ENCODE measurements at places on chromosomes 5 and 9.

- DNase-seq, result peak; percentile 7
These were observed 54.5 kb downstream of the AK8 start for GRCh38 chr9:132823370-132824145.

DNA sequence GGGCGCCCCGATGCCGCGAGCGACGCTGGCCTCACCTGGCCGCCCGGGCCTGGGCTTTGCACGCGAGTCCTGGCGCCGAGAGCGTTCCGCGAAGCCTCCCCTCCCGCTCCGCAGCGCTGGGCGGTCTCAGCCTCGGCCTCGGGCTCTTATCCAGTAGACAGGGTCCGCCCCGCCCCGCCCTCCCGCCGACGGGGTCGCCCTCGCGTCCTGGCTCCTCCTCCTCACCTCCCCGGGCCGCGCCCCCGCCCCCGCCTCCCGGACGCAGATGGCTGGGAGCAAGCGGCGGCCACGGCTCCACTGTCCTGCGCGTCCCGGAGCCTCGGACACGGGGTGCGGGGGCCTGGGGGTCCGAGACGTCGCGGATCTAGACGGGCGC lies at the start of gene SLC6A3:
SLC6A3 (minus strand) TSS at position 128 of the 376 bp plus-strand sequence. CDS start 2,243 bp downstream, outside the sequence.
- DNase-seq, result peak; percentile 90

- no peak for DNase-seq
These were observed 172.1 kb downstream of the BAAT start for GRCh38 chr9:101212661-101213060.

GRCh38 chr5:15009420-15009819 lies 137.8 kb upstream of the ANKH start:
- peak; percentile 79 for DNase-seq

DNA sequence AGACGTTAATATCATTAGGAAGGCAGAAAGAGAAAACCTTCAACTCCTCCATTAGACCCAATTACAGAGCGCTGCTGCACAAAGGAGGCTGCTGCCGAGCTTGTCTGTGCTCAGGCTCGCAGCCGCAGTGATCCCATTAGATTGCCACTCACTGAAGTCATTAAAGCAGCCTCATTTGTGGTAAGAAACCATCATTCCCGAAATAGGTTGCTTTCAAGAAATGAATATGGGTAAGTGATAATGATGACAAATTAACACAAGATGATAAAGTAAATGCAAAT lies 137.2 kb downstream of the CAVIN4 start:
- no peak for DNase-seq

DNA sequence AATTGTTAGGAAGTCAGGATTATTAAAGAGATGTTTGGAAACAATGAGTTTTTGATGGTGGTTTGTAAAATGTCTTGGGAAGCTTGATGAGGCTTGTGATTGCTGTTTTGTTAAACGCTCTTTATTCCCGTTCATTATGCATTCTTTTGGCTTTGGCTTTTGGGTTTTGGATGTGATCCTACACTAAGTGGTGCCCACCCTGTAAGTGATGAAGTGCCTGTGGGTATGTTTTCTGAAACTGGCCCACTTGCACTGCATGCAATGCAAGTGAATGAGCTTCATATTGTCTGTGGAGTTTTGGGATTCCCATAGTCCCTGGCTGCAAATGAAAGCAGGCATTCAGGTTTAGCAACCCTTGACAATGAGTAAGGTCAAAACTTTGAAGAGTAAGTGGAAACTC lies 1035.5 kb upstream of the WWC1 start:
- DNase-seq, result no peak

DNA sequence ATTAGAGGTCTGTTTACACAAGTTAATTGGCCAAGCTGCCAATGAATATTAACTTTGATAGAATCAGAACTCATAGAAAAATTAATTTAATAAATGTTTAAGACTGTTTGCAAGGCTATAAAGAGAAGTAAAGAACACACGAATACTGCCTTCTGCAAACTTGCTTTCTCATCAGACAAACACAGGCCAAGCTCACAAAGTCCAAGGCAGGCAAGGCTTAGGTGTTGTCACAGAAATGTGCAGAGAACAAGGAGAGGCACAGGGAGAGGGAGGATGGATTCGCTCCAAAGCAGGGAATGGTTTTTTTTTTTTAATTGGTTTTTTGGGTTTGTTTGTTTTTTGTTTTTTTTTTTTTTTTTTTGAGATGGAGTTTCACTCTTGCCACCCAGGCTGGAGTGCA lies 43.4 kb downstream of the RETREG1 start:
- DNase-seq, result peak; percentile 52

DNA sequence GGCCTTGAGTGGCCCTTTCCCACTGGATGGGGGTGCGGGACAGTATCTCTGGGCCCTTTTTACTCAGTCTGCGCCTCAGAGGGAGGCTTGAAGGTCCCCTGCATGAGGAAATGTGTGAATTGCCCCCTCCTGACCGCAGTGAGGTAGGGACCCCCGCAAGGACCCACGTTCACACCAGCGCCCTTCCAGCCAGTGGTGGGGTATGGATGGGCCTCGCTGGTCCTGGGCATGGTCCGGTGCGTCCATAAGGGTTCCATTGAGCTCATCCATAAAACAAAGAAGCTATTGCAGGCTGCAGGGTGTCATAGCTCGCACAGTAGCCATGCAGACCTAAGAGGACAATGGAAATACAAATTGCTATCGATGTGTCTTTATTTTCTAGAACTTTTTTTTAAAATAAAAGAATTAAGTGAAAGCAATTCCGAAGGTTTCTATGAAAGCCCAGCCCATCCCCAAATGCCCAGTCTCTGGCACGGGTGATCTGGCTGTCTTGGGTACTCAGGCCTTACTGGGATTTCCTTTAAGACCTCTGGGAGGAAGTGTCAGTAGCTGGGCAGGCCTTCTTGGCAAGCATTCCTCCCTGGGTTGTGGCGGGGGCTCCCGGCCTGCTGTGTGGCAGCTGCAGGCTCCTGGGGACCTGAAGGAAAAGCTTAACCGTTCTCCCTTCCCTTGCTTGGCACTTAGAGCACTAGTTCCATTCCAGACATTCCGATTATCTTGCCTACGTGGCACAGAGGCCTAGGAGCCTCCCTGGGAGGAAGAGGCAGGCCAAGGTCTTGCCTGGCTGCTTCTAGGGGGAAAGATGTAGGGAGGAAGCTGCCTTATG lies 1.5 kb upstream of the SEMA5A start:
- DNase-seq, result no peak

GRCh38 chr5:122089096-122090013 lies 11.3 kb upstream of the LOX start:
- peak; percentile 21 for DNase-seq

DNA sequence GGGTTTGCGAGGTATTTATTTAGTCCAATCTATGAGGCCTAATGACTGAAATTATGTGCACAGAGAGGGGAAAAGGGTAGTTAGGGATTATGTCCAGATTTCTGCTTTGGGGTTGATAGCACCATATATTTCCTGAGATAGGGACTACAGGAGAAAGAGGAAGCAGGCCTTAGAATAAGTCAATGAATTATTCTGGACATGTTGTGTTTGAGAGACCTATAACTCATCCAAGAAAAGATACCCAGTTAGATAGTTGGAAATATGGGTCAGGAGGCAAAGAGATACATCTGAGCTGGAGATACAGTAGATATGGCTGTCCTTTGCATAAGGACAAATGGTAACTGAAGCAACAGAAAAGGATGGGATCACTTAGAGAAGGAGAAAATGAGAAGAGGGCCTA lies 53.1 kb downstream of the NR3C1 start:
- DNase-seq, result no peak

DNA sequence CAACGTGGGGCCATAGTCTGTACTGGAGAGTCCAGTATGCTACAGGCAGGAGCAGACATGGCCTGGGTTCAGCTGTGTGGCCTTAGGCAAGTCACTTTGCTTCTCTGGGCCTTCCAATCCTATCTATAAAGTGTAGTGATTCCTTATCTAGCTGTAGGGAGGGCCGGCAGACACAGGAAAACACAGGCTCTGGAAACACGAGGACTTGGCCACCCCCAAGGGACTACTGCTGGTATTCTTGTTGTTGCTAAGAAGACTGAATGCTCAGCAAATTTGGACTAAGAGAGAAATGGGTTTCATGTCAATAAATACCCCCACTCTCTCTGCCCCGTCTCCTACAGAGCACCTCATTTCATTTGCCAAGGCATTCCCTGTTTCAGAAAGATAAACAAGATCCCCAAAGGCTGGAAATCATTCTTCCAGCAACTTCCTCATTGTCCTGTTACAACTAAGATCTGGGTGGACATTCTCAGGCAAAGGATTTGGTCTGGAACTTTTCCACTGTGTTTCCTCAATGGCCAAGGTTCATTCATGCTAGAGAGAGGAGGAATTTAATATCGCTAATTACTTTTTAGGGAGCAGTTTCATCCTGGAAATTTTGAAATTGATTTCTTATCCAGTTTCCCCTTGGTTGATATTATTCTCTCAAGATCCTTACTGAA lies 105.8 kb downstream of the GABBR2 start:
- no peak for DNase-seq

- no peak for DNase-seq
These were observed 72.4 kb upstream of the MEF2C start for GRCh38 chr5:88955403-88955802.

DNA sequence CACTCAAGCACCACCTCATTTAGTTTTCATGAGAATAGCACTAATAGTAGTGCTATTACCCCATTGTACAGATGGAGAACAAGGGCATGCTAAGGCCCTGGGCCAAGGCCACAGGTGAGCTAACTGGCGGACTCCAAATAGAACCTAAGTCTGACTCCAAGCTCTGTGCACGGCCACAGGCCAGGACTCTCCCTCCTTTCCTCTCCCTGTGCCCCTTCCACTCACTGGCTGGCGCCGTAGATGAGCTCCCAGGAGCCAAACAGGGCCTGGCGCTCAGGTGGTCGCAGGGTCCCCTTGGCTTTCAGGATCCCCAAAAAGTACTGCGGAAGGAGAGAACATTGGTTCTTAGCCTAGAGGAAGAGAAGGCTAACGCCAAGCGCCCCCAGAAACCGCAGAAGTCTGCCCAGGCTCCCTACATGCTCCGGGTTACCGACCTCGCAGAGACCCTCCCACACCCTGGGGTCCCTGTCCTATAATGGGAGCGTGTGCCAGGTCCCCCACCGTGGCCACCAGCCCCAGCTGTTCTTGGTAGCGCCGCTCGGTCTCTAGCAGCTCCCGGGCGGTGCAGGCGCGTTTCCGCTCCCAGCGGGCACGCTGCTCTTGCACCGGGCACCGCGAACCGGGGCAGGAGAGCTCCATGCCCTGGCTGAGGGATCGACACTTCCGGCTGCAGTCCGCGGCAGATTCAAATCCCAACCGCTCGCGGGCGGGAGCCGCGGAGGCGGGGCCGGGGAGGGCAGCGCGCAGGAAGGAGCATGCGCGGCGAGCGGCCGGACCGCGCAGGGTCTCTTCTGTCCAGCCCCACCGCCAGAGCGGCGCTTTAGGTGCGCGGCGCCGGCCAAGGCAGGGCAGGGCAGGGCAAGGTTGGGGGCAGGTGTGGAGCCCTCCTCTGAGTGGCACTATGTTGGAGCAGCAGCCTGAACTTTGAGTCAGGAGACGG lies at the start of gene ARHGEF39:
ARHGEF39 (minus strand) TSS at position 665 of the 940 bp plus-strand sequence; CDS start at position 639, 26 bp downstream.
- peak; percentile 93 for DNase-seq

DNA sequence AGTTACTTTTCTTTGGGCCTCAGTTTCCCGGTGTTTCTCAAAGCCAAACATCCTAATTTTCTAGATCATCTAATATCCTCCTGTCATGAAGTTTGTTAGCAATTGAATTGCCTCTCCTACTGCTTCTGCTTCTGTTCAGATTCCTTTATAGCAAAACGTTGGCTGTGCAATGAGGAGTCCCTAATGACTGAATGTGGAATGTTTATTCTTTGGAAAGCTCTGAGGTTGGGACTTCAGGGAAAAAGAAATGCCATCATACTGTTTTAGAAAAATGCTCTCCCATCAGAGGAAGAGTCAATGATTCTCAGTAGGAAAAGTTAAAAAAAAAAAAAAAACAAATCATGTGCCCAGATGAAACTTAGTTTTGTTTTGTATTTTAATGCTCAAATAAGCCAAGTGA lies 268.7 kb upstream of the PAPPA start:
- no peak for DNase-seq

- DNase-seq, result no peak
These were observed 19.7 kb downstream of the CSF2 start for GRCh38 chr5:132093271-132093670.

DNA sequence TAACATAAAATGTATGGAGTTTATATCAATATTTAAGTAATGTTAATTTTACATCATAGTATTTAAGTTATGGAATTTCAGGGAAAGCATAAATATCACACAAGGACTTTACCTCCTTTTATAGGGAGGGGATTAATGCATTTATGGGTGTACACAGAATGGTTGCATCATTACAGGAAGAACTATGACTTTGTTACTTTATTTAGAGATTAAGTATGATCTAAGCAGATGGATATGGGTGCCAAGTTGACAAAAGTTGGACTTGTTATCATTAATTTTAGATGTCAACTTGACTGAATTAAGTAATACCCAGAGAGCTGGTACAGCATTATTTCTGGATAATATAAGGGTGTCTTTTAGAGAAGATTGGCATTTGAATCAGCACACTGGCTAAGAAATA lies 160.5 kb upstream of the CDH10 start:
- DNase-seq, result no peak

- DNase-seq, result no peak
These were observed 152.4 kb downstream of the MPDZ start for GRCh38 chr9:13127131-13127530.

DNA sequence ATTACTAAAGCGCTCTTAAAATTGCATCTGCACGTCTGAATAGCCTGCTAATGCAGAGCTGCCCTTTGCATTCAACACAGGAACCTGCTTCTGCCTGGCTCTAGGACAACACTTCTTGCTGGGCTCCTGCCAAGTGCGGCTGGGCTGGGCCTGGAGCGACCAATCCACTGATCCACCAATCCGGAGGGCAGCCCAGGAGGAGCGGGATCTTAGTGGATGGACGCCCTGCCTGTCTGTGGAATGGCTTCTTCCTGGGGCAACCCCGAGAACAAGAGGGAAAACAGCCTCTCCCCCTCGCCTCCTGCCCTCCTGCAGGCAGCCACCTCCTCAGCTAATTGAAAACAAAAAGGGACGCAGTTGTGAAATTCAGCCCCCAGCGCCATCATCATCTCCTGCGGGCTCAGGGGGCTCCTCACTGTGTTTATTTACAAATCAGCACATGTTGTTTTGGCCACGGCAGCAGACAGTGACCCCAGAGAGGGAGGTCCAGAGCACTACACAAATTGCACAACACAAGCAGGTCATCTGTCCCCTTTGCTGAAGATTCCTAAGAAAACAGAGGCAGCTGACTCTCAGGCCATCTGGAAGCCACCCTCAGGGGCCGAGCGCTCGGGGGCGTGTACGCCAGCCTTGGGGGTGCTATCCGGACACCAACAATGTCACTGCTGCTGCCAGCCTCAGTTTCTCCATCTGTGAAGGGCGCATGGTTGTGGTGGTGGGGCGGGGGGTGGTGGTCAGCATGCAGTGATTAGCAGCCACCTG lies 57.3 kb downstream of the GADD45G start:
- peak; percentile 97 for DNase-seq

GRCh38 chr9:75088646-75089372 lies 495 bp downstream of the OSTF1 start:
- peak; percentile 58 for DNase-seq

GRCh38 chr5:173103411-173103810 lies 40.9 kb upstream of the BNIP1 start:
- no peak for DNase-seq

DNA sequence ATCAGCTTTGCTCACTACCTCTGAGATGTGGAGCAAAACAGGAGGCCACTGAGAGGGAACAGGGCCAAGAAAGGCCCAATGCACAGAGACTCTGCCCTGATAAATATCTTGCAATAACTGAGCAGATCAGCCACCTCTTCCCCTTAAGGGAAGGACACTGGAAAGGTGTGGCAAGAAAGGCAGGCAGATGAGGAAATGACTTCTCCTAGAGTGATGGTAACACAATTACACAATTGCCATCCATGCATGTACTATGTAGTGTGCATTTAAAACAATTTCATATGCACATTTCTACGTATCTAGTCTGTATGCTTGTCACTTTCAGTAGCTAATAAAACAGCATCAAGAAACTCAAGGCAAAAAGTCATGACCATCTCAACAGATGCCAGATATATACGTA lies 322.5 kb downstream of the DRD1 start:
- no peak for DNase-seq

All from NCI-H146 (cell line).